ENCODE measurements at places on chromosomes 7 and 10.

- no peak for DNase-seq
Observed at GRCh38 chr10:29370097-29371092, 81.5 kb downstream of the LYZL1 start.

DNA sequence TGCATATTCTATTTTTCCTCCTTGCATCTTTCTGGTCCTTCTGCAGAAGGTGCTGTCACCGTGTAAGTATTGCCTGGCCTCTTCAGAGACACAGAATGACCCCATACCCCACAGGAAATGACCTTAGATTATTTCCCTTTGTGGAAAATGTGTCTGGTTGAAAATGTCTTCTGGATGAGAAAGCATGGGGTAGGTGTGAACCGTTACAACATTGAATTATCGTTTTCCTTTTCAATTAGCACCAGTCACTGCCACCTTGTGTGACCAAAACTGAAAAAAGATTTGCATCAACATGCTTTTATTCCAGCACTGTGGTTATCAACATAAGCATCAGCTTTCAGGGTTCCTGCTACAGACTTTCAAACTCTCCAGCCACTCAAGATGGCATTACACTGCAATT is 58.0 kb upstream of the CELF2 start:
- no peak for DNase-seq

DNA sequence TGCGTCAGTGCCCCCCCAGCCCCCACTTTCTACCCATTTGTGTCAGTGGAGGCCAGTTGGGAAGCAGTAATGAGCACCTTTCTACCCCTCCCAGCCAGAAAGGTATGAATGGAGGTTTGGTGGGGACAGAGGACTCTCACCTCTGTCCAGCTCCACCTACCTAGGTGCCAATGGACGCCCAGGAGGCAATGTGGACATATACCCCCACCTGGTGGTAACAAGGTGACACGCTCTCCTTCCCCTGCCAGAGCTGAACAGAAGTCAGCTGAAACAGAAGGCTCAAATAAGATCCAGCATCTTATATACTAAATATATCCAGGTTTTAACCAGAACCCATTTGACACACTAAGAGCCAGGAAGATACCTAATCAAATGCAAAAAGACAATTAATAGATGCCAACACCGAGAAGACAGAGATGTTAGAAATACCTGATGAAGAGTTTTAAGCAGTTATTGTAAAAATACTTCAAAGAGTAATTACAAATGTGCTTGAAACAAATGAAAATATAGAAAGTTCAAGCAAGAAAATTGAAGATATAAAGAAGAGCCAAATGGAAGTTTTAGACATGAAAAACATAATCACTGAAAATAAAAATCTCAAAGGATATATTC is 18.4 kb upstream of the SORCS3 start:
- no peak for DNase-seq

DNA sequence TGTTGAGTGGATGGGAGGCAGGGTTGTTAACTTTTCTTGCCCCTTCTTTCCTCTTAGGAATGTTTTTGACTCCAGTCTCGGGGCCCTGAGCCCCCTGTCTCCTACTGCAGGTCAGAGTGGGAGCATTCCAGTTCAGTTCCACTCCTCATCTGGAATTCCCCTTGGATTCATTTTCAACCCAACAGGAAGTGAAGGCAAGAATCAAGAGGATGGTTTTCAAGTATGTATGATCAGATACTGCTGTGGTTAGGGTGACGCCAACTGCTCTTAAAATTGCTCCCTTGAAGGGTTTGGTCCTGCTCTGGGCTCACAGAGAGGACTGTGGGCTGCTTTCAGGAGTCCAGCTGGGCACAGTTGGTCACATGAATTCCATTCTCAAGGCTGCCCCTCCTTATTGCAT is 22.0 kb downstream of the VWA2 start:
- no peak for DNase-seq

DNA sequence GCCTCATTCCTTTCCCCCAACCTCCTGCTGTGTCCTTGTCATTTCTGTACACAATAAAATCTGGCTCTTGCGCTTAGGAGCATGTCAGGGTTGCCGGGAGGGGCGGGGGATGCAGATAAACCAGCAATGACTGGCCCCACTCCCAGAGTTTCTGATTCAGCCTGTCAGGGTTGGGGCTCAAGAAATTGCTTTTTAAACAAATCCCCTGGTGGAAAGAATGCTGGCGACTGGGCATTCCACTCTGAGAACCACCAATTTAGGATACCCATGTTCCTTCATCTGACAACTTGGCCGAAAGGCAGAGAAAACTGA is 376.4 kb downstream of the TCERG1L start:
- no peak for DNase-seq

DNA sequence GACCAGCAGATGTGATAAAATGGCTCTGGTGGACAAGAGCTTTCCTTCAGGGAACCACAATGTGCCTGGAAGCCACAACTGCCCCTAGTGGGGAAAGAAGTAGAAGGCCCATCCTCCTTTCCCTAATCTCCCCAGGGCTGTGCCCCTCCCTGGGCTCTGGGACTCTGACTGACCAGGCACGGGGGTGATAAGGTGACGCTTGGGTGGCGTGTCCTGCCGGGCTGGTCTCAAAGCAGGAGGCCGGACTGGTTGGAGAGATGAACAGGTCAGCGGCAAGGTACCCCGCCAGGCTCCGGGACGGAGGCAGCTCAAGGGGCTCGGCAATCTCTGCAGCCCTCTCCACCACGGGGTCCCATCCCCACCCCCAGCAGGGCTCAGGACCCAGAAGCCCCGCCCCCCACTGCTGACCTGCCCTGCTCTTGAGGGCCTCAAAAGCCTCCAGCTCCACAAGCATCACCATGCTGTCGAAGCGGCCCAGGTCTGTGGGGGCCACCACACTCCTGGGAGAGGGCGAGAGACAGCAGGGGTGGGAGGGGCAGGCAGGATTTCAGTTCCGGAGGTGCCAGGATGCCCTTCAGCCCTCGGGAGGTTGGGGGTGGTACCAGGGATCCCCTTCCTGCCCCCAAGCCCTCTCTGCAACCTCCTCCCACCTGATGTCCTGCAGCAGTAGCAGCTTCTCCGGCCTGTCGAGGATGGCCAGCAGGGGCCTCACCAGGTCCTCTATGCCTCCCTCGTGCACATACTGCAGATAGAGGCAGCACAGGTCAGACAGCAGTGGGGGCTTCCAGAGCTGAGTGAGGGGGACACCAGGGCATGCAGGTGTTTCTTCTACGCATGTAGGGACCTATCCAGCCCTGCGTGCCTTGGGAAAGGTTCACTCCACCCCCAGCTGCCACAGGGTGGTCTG is 12.2 kb downstream of the LZTS2 start:
- DNase-seq: no peak

DNA sequence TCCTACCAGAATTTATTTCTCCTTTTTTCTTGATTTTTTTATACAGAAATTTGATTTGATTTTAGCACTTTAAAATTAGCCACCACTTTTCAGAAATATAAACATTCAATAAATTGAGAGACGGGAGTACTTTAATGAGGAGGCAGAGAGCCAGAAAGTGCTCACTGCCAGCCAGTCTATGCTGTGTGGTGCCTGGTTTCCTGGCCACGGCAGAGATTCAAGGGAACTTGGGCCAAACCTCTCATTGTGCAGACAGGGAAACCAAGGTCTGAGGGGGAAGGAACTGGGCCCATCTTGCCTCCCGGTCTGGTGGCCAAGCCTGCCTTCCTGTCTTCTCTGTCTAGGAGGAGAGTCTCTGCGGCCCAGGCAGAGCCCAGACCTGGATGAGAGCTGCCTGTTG is 25.9 kb downstream of the ADAMTS14 start:
- no peak for DNase-seq

DNA sequence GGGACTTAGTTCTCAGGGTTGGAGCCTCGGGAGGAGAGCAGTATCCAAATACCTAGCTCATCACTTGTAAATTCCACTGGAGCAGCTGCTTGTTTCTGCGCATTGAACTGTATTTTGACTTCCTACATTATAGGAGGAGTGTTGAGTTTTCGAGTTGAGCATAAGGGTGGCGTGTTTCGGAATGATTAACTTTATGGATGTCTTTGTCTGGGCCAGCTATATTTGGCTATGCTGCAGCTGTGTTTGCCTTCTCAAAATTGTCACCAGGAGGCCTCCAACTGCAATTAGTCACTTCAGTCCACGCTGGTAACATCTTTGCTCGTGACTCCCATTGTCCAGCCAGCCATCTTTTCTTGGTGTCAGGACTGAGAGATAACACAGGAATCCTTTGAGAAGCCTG is 9.1 kb downstream of the CELF2 start:
- no peak for DNase-seq

DNA sequence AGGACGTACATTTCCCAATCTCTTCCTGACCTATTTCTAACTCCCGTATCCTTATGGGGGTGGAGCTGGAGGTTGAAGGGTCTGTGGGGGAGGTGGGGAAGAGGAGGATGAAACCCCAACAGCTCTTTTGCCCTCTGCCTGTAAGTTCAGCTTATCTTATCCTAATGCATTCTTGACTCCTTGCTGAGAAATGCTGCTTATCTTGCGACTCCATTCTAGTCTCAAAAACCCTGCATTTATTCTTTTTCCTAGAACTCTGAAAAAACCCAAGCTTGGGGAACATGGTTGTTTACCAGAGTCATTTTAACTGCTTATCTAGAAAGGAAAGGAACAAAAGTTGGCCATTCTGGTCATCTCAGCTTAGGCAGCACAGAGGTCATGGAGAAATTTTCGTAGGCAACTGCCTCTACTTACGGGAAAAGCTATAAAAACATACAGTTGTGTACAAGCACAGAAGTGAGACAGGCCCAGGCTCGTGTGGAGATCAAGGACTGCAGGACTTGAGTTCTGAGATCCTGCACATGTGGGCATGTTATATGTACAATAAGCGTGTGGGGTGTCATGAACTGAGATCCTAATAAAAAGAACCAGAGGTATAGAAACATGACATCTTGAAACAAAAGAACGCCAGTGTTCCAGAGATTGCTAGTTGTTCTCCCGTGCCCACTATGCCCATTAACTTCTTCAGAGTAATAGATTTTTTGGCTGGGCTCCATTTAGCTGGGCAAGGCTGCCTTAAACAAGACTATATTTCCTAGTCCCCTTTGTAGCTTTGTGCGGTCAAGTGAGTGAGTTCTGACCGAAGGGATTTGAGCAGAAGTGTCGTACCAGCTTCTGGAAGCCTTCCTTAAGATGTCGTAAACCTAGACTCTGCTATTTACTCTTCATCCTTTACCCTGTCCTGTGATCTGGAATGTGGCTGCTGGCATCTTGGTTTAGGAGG is 9.6 kb downstream of the INMT start:
- DNase-seq: no peak

DNA sequence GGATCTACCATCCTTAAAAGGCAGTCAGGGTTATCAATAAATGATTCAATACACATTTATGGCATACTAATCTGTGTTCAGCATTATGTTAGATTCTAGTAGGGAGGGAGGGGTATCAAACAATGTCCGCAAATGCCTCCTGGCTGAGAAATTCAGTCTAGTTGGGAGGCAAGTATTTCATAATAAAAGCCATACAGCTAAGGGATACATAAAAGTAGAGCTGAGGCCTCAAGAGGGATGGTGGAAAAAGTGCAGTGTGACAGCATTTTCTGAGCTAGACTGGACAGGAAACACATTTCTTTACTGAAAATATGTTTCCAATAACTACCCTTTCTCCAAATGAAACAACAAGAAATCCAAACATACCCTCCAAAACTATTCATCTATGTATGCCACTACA is 152.8 kb upstream of the LRRN3 start:
- no peak for DNase-seq

DNA sequence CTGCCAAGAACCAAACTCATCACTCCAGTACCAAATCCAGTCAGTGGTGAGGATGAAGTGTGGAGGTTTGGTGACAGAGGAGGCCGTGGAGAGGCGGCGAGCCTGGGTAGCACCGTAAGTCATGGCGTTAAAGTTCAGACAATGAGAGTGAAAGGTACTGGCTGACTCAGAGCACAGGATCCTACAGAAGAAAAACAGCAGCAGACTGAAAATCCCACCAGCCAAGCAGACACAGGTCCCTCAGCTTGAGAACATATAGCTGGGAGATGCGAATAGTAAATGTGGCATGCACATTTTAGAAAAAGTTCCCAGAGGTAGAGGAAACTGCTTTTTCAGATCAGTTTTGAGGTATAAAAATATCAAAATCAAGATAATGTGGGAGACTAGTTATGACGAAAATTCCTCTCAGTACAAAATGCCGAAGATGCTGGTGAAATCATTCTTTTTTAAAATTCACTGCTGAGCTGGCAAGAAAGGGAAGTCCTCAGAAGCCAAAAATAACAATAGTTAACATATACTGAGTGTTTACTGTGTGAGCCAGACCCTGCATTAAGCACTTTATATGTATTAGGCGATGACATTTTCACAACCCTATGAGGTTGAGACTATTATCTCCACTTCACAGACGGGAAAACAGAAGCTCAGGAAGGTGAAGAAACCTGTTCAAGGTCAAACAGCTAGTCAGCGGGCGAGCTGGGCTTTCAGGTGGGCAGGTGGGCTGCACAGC is 20.9 kb downstream of the PARP12 start:
- no peak for DNase-seq

GRCh38 chr10:12364559-12364958 is 15.2 kb downstream of the CAMK1D start:
- no peak for DNase-seq

GRCh38 chr7:36281945-36282717 is 107.5 kb upstream of the ANLN start:
- no peak for DNase-seq

- DNase-seq: no peak
Observed at GRCh38 chr10:929960-930624, 1.4 kb downstream of the LARP4B start.

GRCh38 chr7:147079083-147079482 is 962.5 kb downstream of the CNTNAP2 start:
- DNase-seq: no peak

- DNase-seq: no peak
Observed at GRCh38 chr7:43888993-43889945, 17.1 kb downstream of the URGCP start.

DNA sequence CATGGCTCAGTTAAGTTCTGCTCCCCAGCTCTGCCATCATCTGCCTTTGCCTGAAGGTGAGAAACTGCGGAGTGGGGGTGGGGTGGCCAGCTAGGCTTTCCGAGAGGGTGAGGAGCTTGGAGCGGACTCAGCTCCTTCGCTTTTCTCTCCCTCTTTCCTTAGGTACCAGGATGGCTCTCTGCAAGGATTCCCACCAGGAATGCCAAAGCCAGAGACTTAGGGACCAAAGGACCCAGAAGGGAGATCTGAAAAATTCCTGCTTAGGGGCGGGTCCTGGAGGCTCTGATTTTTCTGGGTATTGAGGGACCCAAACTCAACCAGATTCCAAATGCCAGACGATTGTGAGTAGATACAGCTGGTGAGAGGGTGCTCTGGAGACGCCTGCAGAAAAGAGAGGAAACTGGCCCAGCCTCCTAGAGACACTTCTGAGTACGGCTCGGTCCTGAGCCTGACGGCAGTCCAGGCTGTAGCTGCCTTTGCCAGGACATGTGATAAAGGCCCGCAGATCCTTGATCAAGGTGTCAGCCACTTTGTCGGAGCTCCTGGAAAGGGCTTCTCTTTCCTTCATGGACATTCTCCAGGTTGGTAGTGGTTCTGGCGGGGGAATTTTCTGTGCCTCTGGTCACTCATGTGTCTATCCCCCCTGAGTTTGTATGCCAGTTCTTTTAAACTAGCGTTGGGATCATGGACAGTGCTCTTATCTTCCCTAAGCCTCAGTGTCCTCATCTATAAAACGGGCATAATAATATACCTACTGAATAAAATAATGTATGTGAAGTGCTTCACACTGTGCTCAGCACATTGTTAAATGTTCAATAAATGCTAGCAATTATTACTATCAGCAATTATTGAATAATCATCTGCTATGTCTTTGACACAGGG is 42.5 kb upstream of the BTRC start:
- no peak for DNase-seq

GRCh38 chr7:105816266-105816843 is 60.0 kb downstream of the ATXN7L1 start:
- no peak for DNase-seq

All from CD4-positive, alpha-beta T cell treated with Interleukin-4 for 4 hours (primary cell).